ENCODE measurements at places on chromosomes 7 and 10.

- no peak for DNase-seq
Measured at GRCh38 chr7:128458956-128459355, 3.3 kb downstream of the HILPDA start.

GRCh38 chr10:79930751-79931150 is 18.2 kb downstream of the SFTPD start:
- no peak for DNase-seq

DNA sequence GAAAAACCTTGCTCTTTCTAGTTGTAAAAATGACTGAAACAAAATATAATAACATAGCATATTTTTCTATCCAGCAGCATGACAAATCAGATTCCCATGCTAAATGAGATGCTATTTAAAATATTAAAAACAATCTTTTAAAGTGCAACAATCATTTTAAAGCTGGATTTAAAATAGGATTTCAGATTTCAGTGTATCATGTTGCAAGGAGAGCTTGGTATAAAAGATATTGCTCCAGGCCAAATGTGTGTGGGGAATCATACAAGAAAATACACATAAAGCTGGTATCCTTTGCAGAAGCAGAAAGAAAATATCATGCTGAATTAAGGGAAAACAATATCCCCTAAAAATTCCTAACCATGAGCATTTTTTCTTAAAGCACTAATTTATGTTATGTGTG is 42.2 kb downstream of the SLC13A1 start:
- DNase-seq: no peak

DNA sequence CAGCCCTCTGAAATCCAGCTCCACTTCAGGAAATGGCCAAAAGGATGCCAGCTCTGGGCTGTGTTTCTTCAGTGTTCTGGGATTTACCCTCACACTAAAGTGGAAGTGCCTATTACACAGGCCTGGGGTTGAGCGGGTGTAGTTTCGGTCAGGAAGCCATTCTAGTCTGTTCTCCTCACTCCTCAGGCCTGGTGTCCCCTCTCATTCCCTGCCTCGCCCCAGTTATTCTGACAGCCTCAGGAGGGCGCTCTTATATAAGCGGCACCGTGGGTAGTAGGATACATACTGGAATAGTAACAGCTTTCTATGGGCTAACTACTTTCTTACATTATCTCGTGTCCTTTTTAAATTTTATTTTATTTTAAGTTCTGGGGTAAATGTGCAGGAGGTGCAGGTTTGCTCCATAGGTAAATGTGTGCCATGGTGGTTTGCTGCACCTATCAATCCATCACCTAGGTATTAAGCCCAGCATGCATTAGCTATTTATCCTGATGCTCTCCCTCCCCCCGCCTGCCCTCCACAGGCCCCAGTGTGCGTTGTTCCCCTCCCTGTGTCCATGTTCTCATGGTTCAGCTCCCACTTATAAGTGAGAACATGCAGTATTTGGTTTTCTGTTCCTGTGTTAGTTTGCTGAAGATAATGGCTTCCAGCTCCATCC is 12.2 kb upstream of the LGI1 start:
- DNase-seq: peak; percentile 5

GRCh38 chr7:130615583-130615982 is 53.0 kb downstream of the COPG2 start:
- DNase-seq: peak; percentile 6
